Hematopoietic multipotent progenitor cell treated with erythropoietin and hydrocortisone succinate and interleukin-3 and kit ligand, for 17 days (in vitro differentiated cells): ENCODE measurements at places on chromosomes 6 and 20.

DNA sequence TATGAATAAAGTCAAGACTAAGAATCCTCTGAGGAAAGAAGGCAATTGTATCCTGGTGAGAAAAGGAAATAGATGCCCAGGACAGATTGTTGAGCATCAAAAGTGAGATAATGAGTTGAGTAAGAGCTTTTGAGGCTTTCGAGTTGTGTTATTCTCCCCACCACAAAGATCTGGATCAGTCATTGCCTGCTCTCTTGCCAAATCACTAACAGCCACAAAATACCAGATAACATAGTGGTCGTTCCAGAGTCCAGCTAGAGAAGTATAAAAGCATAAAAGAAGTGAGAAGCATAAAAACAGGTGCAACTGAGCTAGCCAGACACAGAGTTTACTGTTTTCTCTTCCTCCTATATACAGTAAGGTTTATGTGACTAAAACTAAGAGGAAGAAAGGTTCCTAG lies 4.9 kb downstream of the SPINT4 start:
- DNase-seq, result no peak

GRCh38 chr6:103079867-103080266 lies 1686.4 kb downstream of the GRIK2 start:
- DNase-seq, result no peak

DNA sequence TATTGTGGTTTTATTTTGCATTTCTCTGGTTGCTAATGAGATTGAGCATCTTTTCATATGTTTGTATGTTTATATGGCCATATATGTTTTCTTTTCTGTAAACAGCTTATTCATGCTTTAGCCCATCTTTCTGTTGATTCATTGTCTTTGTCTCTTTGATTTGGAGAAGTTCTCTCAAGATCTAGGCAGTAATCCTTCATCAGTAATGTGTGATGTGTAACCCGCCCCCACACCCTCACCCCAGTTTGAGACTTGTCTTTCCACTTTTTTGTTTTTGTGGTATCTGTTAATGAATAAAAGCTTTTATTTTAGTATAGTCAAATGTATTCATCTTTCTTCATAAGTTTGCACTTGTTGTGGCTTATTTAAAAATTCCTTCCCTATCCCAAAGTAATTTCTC lies 26.0 kb downstream of the ZC3H12D start:
- no peak for DNase-seq

DNA sequence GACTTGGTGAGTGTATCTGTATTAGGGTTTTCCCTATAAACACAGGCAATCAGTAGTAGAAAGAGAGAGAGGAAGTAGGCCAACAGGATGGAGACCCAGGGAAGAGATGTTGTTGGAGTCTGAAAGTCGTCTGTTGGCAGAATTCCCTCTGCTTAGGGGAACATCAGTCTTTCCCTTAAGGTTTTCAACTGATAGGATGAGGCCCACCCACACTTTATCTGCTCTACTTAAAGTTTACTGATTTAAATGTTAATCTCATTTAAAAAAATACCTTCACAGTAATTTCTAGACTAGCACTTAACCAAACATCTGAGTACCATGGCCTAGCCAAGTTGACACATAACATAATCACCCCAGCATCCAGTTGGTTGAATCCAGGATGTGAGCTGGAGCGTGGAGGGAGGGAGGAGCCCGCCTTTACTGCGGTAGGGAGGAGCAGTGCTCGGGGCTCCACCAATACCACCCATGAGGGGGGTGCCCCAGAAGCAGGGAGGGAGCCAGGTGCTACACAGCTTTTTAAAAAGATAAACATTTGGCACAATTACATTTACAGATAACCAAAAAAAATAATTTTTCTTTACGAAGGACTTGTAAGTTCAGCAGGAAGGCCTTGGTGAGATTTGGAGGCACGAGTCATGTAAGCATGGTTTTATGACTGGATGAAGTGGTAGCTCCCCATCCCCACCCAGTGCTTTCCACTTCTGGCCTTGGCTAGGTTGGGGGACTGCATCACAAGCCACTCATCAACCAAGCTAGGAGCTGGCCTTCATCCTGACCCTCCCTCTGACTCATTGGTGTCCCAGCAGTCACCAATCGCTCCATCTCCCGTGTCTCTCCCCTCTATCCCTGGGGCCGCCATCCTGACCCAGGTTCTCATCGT lies 18.4 kb upstream of the SNX9 start:
- no peak for DNase-seq

DNA sequence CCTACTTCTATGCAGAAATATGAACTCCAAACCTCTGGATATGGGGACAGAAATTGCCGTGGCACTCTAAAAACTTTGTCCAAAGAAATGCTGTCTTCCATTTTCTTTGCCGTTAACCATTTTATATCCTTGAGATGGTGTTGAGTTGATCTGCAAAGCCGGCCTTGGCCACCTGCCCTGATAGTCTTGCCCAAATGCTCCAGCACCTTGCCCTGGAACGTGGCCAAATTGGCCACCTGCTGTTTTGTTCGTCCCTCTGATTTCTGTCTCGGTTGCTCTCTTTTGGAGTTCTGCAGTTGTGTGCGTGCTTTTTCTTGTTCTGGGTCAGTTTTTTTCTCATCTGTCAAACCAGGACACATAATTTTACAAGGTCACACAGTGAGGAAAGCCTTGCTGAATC lies 239.7 kb upstream of the GMDS start:
- DNase-seq, result no peak

- no peak for DNase-seq
These were observed 67.4 kb downstream of the ECT2L start for GRCh38 chr6:138863321-138863720.

DNA sequence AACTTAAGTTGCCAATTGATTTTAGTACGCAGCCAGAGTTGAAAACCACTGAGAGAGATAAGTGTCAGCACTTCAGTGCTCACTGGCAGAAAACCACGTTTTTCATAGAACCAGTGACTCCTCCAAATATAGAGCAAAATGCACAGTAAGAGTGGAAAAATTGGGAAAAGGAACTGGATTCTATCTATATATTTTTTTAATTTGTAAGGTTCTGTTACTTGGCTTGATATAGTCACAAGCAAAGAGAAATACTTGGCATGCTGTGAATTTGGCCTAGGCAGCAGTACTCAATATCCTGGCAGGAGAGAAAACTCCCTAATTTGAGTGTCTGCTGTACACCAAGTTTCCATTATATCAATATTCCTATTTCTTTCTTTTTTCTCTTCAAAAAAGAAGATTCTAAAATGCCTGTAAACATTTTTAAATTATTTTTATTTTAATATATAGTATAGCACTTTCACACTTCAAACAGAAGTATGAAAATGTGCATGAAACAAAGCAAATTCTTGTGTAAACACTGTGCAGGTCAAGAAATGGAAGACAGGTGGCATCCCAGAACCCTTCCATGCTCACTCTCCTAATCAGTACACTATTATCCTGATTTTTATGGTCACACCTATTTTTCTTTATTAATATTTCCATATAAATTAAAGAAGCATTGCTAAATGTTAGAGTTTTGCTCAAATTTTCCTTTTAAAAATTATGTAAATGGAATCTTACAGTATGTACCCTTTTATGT lies 561.8 kb upstream of the RNF217 start:
- no peak for DNase-seq
